Esophagus squamous epithelium (tissue), 5 donors: ENCODE measurements at places on chromosomes 1 and 21. TPM values are rescaled to one million over a fixed set of nuclear protein-coding genes. Genes with fewer than 3 reads are reported as not detected.

Gene ATPAF1
- total RNA-seq = 36.6 TPM

Gene KRTAP12-2
- not detected for total RNA-seq

Gene S100A11
- 1,672 TPM for total RNA-seq

Gene ATAD3C
- total RNA-seq = 0.44 TPM

GRCh38 chr1:41918450-41919043 is at the start of gene HIVEP3:
Gene HIVEP3, minus strand, starts transcription at chr1:41918922.
- DNase-seq = no peak

GRCh38 chr1:234842726-234843641 is 233.0 kb upstream of the IRF2BP2 start:
- DNase-seq = no peak

- no peak for DNase-seq
Observed at GRCh38 chr1:235979716-235980333, 85.1 kb downstream of the NID1 start.

DNA sequence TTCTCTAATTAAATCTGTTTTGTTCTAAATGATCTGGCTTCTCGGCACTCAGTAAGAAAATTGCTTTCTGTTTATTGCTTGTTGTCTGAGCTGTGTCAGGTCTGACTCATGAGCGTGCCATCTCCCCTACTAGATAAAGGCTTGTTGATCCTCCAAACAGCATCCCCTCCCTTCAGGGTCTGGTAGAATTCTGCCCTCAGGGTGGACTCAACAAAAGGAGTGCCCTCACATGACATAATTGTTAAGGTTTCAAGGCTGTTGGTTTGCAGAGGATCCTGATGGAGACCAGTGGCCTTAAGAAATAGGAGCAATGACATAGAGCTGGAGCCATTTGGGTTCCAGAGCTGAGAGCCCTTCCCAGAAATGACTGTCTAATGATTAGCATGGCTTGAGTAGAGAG is 36.0 kb upstream of the ATP2B4 start:
- no peak for DNase-seq

- no peak for DNase-seq
Observed at GRCh38 chr1:6519935-6520671, 28.6 kb upstream of the PLEKHG5 start.

DNA sequence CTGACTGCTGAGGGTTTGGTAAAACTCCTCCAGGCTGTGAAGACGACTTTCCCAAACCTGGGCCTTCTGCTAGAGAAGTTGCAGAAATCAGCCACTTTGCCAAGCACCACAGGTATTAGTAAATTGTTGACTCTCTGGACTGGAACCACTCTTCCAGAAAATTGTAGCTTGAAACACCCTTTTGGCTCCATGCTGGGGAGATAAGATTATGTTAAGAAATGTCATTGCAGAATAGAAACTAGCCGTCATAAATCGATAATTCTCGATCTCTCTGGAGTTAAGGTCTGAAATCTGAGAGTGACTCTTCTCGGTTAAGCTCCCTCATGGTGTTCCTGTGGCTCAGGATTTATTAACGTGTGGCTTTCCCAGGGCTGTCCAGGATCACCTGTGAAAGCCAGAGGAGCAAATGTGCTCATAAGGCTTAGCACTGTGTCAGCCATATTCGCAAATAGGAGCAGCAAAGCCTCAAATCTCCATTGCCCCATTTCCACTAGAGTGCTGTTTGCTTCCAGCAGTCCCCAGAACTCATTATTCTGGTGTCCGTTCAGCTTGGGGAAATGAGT is 54.6 kb downstream of the ZBTB40 start:
- no peak for DNase-seq
